H4 (cell line): ENCODE measurements at places on chromosomes 3 and 15. TPM values are rescaled to one million over a fixed set of nuclear protein-coding genes. Genes with fewer than 3 reads are reported as not detected.

DNA sequence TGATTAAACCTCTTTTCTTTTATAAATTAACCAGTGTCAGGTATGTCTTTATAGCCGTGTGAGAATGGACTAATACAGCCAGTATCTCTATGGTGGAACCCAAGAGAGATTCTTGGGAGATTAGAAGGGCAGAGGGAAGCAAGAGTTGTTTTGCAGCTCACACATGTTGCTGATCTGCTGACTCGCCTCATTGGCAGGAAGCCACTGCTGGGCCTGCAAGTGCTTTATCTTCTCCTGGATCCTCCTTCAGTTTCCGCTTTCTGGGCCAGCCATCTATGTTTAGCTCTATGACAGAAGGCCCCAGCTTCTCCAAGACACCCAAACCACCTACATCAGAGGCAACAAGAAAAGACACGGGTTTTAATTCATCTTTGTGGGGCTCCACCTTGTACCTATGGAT is 23.4 kb upstream of the GALNT15 start:
- DNase-seq = no peak

Gene CRELD1
- 7.4 and 8.7 TPM in 2 replicates for total RNA-seq

DNA sequence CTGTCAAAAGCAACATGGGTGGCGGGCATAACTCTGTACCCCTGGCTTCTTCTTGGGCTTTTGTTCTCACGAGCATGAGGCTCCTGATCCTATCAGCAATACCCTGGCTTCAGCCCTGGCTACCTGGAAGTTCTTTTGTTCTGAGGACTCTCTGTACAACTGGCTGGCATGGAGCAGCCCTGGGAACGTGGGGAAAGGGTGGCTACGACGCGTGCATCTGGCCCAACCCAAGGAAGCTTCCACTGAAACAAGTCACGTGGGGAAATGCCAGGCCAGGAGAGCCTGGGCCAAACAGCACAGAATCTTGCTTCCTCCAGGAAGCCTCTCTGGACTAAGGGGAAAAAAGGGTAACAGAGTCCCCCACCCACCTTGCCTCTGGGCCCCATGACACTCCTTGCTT is 22.7 kb upstream of the ATP2B2 start:
- no peak for DNase-seq

- DNase-seq = no peak
Observed at GRCh38 chr15:85480923-85481322, 100.5 kb downstream of the AKAP13 start.

- no peak for DNase-seq
Observed at GRCh38 chr3:66398228-66399025, 102.4 kb downstream of the LRIG1 start.
